Dorsolateral prefrontal cortex (tissue), 122 donors: ENCODE measurements at places on chromosomes 7 and 10.

- no peak for DNase-seq
These were observed 14.0 kb downstream of the NOM1 start for GRCh38 chr7:156963472-156963871.

DNA sequence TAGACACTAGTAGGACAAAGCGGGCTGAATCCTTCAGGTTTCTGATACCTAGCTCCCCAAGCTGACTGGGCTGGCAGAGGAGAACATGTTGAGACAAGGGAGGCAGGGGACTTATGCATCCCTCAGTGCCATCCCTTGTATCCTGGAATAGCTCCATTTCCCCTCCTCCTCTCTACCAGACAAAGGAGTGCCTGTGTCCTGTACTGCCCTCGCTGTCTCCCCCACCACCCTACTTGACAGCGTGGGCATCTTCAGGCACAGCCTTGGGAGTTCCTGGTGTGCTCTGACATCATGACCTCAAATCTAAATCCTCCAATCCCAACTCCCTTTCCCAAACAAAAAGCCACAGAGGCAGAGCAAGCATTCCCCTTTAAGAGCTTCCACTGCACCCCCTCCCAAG lies 9.0 kb downstream of the SFXN3 start:
- DNase-seq: no peak

DNA sequence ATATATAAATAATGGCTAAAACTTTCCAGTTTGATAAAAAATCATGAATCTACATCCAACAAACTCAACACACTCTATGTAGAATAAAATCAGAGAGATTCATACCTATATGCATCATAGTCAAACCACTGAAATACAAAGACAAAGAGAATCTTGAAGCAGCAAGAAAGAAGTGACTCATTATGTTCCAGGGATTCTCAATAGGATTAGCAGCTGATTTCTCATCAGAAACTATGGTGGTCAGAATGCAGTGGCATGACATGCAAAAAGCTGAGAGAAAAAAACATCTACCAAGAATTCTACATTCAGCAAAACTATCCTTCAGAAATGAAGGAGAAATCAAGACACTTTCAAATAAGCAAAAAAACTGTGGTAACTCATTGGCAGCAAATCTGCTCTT lies 187.4 kb downstream of the RNLS start:
- no peak for DNase-seq

DNA sequence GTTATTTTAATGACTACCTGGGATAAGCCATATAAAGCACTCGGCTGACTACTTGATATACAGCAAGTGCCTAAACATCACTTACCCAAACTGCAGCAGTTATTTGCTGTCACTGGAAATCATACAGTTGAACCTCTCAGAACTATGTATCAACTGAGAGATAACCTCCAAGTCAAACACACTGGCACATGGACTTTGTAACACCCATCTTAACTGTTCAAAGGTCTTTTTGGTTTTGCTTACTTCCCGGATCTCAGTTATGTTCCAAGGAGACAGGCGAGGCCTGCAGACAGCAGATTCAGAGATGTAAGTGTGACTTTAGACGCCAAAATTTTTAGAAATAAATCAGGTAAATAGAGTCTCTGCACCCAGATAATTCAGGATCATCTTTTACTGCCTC lies 34.6 kb upstream of the DAGLB start:
- DNase-seq: no peak

DNA sequence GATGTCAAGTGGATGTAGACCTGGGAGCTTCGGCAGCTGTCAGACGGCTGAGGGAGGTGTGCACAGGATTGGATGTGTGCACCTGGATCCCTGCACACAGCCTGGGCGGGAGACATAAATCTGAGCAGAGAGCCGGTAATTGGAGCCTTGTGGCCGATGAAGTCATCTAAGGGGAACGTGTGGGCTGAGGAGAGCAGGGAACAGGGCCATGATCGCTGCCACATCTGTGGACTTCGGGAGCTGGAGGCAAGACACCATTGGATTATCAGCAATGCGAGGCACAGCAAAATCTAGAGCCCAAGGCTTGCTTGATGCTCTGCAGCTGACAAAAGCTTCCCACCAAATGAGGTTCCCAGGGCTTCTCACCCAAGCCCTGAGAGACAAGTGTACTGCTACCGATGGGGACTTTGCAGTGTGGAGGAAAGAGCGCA lies 147.7 kb downstream of the PTPN20 start:
- no peak for DNase-seq

DNA sequence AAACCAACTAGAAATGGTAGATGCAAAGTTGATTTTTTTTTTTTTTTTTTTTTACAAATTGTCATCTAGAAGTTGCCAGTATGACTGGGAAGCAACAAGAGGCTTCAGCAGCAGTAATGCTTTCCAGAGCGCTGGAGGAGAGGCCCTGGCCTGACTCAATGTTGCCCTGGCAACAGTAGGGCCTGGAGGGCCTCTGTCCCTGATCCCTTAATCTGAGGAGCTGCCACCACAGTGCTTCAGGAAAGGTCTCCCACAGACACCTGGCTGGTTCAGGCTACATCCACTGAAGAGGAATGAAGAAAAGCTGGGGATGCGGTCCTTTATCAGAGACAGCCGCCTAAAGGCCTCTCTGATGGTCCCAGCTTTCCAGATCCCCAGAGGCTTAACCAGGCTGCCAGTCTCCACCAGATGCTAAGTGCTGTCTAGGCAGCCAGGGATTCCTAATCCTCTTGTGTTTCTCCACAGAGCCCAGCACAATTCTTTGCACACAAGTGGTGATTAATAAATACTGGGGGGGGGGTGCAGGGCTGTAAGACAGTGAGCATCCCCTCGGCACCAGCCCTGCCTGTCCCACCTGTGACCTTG lies 33.7 kb downstream of the ZNF777 start:
- DNase-seq: no peak

GRCh38 chr7:36861656-36862055 lies 137.4 kb upstream of the AOAH start:
- DNase-seq: no peak

GRCh38 chr10:69124563-69125268 lies 738 bp downstream of the VPS26A start:
- DNase-seq: peak; percentile 12

DNA sequence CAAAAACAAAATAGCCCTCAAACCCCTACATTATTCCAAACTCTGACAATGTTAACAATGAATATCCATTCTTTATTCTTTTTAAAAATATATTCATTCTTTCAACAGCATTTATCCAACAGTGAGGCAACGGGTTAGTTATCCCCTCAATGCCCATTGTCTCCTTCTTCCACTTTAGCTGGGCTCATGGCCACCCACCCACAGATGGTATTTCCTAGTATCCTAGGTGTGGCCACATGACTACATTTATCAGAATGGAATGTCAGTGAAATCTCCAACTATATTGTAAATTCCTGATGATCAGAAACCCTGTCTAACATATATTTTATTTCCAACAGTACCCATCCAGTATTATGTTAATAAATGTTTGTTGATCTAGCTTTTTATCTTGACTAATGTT lies 13.6 kb downstream of the HOXA1 start:
- DNase-seq: no peak

GRCh38 chr10:120014031-120014430 lies 121.5 kb downstream of the SEC23IP start:
- no peak for DNase-seq

- no peak for DNase-seq
These were observed 13.1 kb downstream of the PLEKHS1 start for GRCh38 chr10:113764582-113764981.

DNA sequence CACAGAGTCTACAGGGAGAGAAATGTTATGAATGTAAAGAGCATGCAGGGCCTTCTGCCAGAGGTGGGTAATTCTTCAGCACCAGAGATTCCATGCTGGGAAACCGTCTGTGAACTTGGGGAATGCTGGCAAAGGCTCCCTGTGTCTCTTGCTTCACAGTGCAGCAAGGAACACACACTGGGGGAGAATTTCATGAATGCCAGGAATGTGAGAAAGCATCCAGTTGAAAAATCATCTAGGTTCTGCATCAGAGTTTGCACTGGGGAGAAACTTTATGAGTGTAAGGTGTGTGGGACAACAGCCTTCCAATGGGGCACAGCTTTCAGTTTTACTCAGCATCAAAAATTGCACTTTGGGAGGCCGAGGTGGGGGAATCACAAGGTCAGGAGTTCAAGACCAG lies 224.3 kb upstream of the IGFBP3 start:
- DNase-seq: no peak
